ENCODE measurements at places on chromosomes 12 and 14.

DNA sequence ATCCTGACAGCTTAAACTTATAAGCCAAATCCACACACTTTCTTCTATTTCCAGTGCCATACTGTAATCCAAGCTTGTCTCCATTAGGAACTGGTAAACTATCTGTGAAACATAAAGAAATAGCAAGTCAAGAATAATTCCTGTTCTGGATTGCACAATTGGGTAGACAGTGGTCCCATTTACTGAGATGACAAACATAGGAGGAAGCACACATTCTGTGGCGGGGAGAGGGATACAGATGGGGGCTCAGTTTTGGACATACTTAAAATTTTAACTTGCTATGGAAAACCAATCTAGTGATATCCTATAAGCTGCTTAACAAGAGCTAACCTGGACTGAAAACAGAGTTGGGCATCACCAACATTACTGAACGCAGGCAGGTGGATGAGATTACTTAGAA is 16.3 kb downstream of the MAP4K5 start:
- DNase-seq, result no peak

DNA sequence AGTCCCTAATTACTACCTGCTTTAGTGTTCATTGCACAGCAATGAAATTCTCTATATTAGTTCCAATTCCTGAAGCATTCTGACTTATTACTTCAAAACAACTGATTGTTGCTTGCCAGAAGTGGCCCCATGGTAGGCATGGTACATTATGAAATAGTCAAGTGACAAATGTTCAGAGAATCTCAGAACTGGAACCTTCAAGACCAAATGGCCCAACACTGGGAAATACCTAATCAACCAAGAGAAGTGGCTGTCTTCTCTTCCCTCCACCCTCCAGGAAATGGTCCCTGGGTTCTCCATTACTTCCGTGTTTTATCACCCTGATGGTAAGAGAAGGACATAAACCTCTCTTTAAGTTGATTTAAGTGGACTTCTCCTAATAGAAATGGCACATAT is 49.9 kb downstream of the ITPR2 start:
- DNase-seq, result no peak

GRCh38 chr14:87203346-87203745 is 789.6 kb downstream of the GALC start:
- DNase-seq, result no peak

DNA sequence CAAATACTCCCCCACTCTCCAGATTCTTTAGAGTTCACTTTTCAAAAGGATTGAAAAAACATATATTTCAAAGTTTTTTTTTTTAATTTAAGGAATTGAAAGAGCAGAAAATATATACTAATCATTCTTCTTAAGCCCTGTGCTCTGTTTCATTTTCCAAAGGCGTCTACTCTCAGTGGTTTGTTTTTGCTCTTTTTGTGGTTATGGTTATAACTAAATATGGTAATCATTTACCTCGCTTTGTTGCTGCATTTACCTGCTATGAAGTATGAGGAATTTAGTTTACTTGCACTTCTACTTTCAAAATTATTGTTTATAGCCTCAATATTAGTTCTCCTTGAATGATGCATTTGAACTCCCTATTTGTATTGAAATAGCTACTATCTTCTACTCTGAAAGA is 55.9 kb upstream of the LRRK2 start:
- DNase-seq, result no peak

- DNase-seq, result no peak
Observed at GRCh38 chr14:34710744-34711143, 3.6 kb downstream of the CFL2 start.

DNA sequence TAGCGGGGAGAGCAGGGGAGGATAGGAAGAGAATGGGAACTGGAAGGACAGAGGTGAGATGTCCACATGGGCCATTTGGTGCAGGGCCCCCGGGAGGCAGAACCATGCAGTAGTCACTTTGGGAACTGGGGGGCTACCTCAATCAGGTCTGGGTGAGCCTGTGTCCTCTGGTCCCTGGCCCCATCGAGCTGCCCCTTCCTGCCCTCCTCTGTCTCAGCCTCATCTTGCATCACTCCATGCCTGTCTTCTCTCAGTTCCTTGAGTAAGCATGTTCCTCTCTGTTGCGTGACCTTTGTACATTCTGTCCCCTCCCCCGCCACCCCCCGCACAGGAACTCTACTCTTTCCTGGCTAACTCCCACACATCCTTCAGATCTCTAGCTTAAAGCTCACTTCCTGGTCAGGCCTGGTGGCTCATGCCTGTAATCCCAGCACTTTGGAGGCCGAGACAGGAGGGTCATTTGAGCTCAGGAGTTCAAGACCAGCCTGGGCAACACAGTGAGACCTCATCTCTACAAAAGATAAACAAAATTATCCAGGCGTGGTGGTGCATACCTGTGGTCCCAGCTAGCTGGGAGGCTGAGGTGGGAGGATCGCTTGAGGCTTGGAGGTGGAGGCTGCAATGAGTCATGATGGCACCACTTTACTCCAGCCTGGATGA is 23.2 kb downstream of the FOS start:
- peak; percentile 28 for DNase-seq

Measured in stimulated activated CD4-positive, alpha-beta T cell treated with anti-CD3 and anti-CD28 coated beads, Interleukin-4, amount 100 ng/mL, for 48 hours (primary cell).